ENCODE measurements at places on chromosomes 5 and 9. TPM values are rescaled to one million over a fixed set of nuclear protein-coding genes. Genes with fewer than 3 reads are reported as not detected.

DNA sequence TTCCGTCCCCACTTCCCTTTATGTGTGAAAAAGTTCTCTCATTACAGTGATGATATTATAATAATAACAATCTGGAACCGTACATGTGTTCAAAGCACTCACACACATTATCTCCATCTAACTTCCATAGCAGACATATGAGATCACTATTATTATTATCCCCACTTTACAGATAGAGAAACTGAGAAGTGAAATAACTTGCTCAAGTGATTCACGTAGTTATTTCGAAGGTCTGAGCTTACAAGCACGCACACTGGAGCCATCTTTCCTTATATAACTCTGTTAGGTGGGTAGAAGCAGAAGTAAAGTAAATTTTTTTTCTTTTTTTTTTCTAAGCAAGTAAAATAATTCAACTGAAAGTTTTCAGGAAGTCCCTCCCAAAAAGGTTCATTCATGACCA is 62.9 kb upstream of the PTGER4 start:
- no peak for DNase-seq

DNA sequence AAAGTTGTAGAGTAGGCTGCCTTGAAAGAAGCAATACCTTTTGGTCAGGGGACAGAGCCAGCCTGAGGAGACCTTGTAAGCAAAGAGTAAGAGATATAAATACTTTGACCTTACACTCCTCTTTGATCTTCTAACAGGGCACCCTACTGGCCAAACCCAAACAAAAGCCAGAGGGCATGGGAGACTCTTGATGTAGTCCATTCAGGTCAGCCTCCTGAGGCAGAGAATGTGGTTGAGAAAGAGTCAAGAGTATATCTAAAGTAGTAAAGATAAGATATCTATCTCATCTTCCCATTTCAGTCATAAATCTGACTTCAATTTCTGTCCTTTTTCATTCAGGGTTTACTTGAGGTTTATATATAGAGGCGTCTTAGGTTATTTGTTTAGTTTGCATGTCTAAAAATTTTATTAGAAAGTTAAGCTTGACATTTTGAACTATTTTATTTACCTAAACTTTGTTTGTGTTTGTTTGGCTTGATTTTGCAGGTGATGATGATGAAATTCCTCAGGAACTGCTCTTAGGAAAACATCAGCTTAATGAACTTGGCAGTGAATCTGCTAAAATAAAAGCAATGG is 125.7 kb downstream of the NIPBL start:
- DNase-seq = no peak

GRCh38 chr5:149028984-149029383 is 33.9 kb downstream of the SH3TC2 start:
- no peak for DNase-seq

The CCDC192 gene
- total RNA-seq = not detected

DNA sequence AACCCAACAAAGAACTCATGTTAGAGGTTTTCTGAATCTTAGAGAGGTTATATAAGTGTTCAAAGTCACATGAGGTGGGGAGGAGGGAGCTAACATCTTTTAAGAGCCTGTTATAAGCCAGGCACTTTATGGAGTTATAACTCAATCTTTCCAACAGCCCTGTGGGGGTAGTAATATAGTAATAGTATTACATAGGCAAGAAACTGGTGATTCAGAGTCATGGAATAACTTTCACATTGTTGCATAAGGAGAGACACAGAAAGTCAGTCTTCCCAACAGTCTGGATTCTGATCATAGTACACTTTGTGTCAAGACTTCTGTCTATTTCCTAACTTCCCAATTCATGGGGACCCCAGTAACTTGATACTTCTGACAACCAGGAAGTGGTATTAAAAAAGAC is 89.2 kb downstream of the ACER2 start:
- DNase-seq = no peak

- peak; percentile 55 for DNase-seq
Measured at GRCh38 chr9:130997925-130998596, 10.9 kb upstream of the LAMC3 start.

- no peak for DNase-seq
Measured at GRCh38 chr5:135154197-135154596, 120.2 kb upstream of the PITX1 start.

GRCh38 chr9:83622939-83623678 is at the start of gene IDNK:
Gene IDNK, plus strand, starts transcription at chr9:83623143. Its CDS starts 29 bp downstream, at chr9:83623172.
- DNase-seq = peak; percentile 81

GRCh38 chr9:113602126-113603047 is 138.9 kb downstream of the RGS3 start:
- peak; percentile 83 for DNase-seq

DNA sequence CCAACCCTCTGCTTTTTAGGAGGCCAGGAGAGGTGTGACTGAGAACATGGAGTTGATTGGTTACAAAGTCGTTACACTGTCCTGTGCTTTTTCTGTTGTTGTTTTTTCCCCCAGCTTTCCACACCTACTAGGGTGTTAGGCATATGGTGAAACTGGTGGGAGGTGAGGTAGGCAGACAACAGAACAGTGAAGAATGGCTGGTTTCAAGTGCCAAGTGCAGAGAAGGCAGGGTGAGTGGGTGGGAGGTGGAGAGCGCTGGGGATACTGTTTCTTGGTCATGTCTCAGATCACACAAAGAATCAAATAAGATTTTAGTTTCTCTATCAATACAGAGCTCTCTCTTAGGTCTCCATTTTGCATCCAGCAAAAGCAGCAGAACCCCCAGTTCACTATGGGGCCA is 2.2 kb upstream of the SPTAN1 start:
- no peak for DNase-seq

The LTC4S gene
- 13.4 TPM for total RNA-seq

- DNase-seq = no peak
Measured at GRCh38 chr5:158313027-158313732, 454.2 kb upstream of the CLINT1 start.

The RNF208 gene
- total RNA-seq = 0.17 TPM

- DNase-seq = no peak
Measured at GRCh38 chr9:5518937-5519319, 8.6 kb downstream of the PDCD1LG2 start.

- no peak for DNase-seq
Measured at GRCh38 chr5:107769519-107769918, 98.8 kb upstream of the EFNA5 start.

GRCh38 chr5:115626445-115626823 is 598 bp upstream of the TMED7 start:
- DNase-seq = no peak

DNA sequence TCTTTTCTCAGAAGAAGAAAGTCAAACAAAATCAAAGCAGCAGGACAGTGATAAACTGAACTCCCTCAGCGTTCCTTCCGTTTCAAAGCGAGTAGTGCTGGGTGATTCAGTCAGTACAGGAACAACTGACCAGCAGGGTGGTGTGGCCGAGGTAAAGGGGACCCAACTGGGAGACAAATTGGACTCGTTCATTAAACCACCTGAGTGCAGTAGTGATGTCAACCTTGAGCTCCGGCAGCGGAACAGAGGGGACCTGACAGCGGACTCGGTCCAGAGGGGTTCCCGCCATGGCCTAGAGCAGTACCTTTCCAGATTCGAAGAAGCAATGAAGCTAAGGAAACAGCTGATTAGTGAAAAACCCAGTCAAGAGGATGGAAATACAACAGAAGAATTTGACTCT is 2.7 kb downstream of the CAMLG start:
- DNase-seq = no peak

- DNase-seq = no peak
Measured at GRCh38 chr9:95270790-95271189, 46.7 kb downstream of the FANCC start.

DNA sequence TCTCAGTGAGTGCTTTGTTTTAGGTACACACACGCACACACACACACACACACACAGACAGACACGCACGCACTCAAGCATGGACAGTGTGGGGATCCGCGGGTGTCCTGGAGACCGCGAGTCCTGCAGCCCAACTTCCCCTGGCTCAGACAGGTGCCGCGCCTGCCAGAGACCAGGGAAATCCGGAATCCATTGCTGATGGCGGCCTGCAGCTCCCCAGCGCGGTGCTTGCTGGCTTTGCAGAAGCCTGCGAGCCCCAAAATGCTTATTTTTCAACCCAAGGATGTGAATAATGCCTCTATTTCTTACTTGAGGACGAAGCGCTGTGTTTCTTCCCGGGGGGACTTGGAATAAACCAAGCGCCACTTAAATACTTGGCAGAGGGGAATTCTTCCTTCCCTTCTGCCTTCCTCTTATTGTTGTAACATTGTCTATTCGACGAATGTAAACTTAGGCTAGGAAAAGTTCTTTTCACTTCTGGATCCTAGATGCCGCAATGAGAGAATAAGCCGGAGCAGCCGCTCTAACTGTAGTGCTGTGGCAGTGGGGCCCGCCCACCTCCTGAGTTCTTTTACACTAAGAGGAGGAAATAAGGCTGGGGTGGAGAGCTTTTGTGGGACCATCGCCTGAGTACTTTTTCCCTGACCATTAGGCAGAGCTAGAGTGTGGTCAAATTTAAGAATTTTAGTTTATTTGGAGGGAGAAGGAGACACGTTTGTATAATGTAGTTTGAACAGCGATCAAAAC is 802 bp downstream of the ITGA2 start:
- peak; percentile 36 for DNase-seq

GRCh38 chr5:169279125-169279524 is 21.8 kb downstream of the SLIT3 start:
- no peak for DNase-seq

The SLC6A19 gene
- total RNA-seq = not detected

GRCh38 chr9:69078581-69078980 is 43.0 kb downstream of the FXN start:
- no peak for DNase-seq

DNA sequence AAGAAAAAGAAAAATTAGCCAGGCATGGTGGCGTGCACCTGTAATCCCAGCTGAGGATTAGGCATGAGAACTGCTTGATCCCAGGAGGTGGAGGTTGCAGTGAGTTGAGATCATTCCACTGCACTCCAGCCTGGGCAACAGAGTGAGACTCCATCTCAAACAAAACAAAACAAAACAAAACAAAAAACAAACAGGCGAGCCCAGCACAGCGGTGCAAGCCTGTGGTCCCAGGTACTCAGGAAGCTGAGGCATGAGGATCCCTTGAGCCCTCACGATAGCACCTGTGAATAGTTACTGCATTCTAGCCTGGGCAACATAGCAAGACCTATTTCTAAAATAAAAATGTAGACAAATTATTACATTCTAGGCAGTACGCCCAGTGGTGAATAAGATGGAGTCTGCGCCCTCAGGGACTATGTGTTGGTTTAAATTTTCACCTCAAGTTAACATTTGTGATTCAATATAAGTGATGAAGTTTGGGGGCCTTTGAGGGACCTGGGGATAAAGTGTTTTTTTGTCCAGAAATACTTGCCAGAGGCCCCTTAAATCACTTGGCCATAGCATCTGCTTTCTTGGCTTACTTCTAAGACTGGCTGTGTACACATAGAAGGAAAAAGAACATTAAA is 3.4 kb upstream of the GAPVD1 start:
- DNase-seq = no peak

DNA sequence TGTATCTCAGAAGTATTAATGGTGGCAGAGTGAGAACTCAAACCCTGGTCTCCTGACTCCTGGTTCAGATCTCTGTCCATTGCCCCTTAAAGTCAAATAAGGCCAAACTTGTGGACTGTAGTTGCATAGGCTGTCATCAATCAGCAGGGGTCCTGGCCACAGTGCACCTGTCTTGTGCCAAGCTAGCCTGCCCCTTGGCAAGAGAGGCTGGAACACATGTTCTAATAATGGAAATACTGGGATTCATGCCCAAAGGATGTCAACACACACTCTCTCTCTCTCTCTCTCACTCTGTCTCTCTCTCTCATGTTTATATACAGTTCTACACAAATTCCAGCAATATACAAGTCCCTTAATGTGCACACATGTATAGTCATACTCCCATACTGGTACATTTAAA is 44.3 kb downstream of the GLRA1 start:
- no peak for DNase-seq

The WWC1 gene
- total RNA-seq = 20.7 TPM

DNA sequence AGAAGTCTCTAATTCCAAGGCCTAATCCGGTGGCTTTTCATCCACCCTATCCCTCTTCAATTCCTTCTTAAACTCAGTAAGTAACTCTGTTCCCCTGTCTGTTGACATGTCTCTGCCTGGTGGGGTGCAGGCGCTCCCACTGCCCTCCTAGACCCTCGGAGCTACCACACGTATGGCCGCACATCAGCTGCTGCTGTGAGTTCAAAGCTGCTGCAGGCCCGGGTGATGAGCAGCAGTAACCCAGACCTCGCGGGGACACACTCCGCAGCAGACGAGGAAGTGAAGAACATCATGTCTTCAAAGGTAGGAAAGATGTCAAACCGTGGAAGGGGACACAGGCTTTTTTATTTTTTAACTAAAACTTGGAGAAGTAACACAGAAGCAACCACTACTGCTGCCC is 167.7 kb downstream of the DOCK8 start:
- DNase-seq = no peak

GRCh38 chr9:68861436-68861835 is 152.5 kb downstream of the PRKACG start:
- DNase-seq = no peak

The VPS13A gene
- total RNA-seq = 29.4 TPM

The PTGER4 gene
- 4.0 TPM for total RNA-seq

DNA sequence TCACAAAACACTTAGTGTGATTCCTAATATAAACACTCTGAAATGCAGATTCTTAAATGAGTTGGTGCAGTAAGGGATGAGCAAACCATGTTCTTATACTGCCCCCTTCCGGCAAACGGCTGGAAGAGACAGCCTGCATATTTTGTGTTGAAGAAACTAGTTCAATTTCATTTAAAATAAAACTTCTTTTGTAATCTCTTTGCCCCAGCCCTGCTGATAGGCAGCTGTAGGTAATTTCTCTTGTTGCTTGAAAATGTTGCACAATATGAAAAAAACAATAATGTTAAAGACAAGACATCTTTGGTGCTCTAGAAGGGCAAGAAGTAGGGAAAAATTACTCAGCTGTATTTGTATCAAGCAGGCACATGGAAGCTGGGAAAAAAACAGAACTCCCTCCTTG is 89.7 kb upstream of the CCNG1 start:
- peak; percentile 58 for DNase-seq

The FOXD4L6 gene
- total RNA-seq = not detected

- no peak for DNase-seq
Measured at GRCh38 chr5:56685503-56686217, 129.7 kb upstream of the MAP3K1 start.

DNA sequence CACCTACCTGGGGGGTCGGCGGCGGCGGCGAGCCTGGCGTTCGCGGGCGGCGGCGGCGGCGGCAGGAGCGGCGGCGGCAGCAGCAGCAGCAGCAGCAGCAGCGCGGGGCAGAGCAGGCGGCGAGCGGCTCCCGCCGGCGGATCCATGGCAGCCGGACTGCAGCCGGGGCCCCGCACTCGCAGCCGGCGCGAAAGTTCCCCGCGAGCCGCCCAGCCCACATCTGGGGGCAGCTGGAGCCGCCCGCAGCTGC is 153 bp downstream of the ADAMTS2 start:
- no peak for DNase-seq

GRCh38 chr9:88889386-88889785 is 101.9 kb upstream of the S1PR3 start:
- no peak for DNase-seq

- no peak for DNase-seq
Measured at GRCh38 chr5:150253416-150254208, 36.0 kb downstream of the CAMK2A start.

The WDR55 gene
- 28.5 TPM for total RNA-seq

GRCh38 chr9:35891646-35892045 is 14.4 kb upstream of the HRCT1 start:
- DNase-seq = no peak

The IRGM gene
- total RNA-seq = not detected

The C9orf153 gene
- total RNA-seq = not detected

The PIP5KL1 gene
- total RNA-seq = 1.6 TPM

The CDX1 gene
- total RNA-seq = not detected

The RNF180 gene
- total RNA-seq = 0.48 TPM

The ELAVL2 gene
- total RNA-seq = 27.5 TPM
